AG10803 (cell line): ENCODE measurements at places on chromosomes 5 and 9.

DNA sequence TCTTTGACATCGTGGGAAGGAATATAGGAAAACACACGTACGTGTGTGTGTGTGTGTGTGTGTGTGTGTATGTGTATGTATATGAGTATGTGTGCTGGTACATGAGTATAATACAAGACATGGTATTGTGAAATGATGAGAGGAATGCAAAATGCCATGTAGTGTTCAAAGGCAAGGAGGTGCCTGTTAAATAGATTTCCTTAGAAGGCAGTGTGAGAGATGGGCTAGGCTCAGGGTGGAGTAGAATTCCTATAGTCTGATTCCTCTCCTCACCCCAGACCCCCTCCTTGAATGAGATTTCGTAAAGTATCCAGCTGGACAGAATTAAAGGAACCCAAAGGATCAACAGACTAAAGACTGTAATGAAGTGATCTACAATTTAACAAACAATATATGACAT is 11.1 kb downstream of the GPR21 start:
- peak; percentile 95 for DNase-seq

GRCh38 chr5:123538670-123539459 is 26.9 kb downstream of the CSNK1G3 start:
- peak; percentile 33 for DNase-seq

DNA sequence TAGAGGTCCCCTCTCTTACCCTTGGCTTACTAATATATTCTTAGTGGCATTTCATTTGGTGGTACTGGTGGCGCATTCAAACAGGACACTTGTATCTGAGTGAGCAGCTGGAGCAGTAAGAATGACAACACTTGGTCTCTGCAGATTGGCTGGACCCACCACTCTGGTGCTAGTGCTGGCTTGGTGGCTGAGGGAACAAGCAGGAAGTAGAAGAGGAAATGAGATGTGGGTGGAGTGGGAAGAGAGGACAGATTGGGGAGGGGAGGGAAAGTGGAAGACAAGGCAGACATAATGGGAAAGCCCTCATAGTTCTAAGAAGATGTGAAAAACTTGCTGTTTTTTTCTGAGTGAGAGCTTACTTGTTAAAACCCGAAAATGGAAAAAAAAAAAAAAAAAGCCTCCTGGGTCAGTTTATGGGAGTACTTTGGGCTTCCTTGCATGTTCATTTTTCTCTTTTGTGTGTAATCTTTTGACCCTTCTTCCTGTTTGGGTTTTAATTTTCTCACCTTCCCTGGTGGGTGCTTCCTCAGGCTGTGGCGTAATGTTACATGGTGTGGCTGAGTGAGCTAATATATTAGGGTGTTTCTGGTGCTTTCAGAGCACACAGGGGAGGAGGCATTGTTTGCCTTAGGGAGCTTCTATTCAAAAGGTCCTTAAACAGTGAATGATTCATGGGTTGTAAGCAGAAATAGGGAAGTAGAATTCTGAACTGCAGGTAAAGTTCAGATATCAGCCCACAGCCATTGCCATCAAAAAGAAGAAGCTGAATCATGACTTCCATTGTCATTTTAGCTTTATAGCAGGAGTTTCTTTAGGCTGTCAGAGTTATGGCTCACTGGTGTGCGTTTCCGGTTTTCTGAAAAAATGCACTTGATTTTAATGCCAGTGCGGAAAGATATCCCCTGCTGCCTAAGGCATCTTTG is 52.3 kb downstream of the TLE4 start:
- no peak for DNase-seq

DNA sequence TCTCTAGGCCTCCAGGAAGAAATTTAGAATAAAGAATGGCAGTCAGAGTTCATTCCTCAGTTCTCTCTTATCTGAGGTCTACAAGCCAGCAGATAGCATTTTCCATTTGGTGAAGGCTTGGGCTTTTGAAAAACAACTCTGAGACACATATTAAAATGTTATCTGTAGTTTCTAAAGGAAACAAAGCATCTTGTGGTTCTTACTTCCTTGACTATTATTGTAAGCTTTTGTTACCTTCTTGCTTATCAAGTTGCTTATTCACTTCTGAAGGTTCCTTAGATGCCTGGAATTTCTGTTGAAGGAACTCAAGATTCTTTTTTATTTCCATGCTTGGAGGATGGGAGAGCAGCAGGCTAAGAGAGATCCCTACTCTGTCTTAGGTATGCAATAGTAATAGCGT is 79.2 kb upstream of the MRPS30 start:
- DNase-seq = no peak

DNA sequence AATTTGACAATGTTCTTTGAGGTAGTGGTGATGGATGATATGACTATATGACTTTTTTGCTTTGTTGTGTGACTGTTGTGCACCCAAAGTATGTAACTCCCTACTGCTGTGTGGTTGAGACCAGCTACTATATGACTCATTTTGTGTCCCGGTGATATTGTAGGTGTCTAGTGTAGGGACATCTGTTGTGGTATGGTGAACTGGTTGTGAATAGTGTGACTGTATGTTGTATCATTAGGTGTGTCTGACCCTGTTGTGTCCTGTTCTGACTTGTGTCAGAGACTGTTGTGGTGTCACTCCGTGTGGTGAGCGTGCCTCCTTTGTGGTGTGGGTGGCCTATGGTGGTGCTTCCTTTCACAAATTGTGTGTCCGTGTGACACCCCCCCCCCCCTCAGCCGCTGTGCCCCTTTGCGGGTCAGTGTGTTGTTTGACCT is 11.2 kb upstream of the CXXC5 start:
- DNase-seq = peak; percentile 51

DNA sequence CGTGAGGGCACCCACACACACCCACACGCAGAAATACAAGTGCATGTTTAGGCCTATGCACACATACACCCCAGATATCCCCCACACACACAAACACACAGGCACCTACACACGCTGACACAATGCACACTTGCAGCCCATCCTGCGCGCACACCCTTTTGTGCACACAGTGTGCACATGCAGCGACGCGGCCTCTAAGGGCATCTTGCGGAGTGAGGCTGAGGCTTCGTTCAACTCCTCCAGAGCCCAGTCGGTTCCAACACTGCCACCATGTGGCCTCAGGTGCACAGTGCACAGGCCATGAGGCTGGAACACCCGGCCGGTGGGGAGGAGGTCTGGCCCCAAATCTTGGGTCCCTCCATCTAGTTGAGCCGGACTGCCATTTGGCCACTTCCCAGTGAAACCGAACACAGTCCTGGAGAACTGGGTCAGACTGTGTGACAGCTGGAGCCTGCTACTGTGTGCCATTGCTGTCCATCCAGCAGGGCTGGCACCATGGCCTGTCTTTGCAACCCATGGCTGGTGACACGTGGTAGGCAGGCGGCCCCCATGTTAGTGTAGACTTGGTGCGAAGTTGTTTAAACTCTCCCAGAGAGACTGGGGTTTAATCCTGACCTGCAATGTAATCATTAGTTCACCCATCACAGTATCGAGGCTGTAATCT is 97.7 kb upstream of the MVB12B start:
- DNase-seq = peak; percentile 58
